ENCODE measurements at places on chromosomes 3 and 15.

DNA sequence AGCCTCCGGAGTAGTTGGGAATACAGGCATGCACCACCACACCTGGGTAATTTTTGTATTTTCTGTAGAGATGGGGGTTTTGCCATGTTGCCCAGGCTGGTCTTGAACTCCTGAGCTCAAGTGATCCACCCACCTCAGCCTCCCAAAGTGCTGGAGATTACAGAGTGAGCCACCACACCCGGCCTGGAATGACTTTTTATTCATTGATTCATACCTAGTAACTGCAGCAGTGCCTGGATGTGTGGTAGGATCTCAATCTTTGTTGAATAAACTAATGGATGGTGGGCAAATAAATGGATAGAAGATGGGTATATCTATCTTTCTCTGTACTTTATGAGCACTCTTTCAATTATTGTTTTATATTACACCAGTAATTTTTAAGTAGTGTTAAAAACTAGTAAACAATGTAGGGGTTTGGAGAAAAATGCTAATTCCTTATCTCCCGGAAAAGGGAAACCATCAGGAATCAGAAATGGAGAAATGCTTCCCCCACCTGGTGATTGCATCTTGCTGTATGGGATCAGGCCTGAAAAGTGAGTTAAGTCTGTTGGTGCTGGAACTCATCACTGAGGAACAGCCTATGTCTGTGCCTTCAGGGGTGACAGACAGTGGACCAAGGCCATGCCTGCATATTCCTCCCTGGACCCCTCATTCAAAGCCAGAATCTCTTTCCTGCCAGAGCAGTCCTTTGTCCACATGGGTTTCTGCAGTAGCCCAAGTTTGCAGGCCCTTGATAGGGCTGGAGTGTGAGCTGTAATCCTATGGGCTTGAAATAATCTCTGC, 161.0 kb upstream of the CTDSPL start:
- DNase-seq, result no peak

- DNase-seq, result no peak
Observed at GRCh38 chr3:194602669-194603171, 30.5 kb downstream of the TMEM44 start.

GRCh38 chr3:10116138-10116460, 624 bp downstream of the BRK1 start:
- DNase-seq, result no peak

DNA sequence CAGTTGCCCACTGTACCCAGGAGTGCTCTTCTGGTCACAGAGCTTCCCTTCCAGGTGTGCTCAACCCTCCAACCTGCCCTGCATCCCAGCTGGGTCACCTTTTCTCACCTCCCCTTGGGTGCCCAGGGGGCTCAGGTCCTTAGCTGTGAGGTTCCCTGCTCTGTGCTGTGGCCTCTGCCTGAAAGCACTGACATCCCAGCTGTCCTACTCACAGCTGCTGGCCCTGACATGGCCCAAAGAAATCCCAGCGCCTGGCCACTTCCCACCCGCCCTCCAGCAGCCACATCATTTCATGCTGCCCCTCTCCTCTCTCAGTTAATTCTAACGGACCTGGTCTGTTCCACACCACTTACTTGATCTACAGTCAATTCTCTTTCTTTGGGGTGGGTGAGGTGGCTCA, 79.9 kb downstream of the ISG20 start:
- no peak for DNase-seq

DNA sequence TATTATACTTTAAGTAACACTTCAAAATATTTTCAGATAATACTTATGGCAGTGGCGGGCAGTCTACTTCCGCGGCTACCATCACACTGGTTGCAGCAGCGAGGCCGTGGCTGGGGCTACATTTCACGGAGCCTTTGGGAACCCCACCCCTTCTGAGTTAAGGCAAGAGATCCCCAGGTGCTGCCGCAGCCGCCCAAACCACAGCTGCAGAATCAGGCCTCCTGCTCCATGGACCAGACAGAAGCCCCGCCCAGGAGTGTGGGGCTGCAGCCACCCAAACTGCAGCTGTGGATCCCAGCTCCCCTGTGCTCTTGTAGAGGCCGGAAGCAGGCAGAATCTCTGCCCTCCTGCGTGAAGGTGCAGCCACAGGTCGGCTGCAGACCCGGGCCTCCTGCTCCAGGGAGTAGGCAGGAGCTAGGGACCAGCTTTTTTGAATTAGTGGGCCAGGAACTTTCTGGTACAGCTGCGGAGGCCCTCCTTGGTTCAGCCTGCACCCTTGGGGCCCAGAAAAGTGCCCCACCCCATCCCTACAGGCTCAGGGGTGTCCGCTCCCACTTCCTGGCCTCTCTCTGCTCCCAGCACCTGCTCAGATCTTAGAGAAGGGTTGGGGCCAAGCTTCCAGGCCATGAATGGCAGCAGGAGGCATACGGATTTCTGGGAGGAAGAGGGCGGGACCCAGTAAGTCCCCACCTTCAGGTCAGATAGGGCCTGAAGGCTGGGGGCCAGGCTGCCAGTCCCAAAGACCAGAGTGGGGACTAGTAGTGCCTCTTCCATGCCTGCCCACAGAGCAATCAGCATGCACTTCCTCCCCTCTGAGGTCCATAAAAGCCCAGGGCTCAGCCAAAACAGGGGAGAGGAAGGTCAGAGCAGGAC, 1188.8 kb upstream of the CADM2 start:
- DNase-seq, result no peak

DNA sequence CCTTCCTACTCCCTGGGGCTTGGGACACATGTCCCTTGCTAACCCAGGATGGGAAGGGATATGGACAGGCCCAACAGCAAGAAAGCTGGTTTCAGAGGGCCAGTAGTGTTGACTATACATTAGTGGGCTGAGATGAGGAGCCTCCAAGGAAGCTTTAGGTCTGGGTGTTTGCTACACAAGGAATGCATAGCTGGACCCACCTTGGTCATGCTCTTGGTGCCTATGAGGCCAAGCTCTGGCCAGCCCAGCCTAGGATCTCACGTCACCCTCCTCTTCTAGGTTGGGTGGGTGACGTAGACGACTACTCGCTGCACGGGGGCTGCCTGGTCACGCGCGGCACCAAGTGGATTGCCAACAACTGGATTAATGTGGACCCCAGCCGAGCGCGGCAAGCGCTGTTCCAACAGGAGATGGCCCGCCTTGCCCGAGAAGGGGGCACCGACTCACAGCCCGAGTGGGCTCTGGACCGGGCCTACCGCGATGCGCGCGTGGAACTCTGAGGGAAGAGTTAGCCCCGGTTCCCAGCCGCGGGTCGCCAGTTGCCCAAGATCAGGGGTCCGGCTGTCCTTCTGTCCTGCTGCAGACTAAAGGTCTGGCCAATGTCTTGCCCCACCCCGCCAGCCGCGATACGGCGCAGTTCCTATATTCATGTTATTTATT, 653 bp upstream of the WDR6 start:
- no peak for DNase-seq

- peak; percentile 40 for DNase-seq
Observed at GRCh38 chr15:77543159-77543882, 89.4 kb downstream of the LINGO1 start.

DNA sequence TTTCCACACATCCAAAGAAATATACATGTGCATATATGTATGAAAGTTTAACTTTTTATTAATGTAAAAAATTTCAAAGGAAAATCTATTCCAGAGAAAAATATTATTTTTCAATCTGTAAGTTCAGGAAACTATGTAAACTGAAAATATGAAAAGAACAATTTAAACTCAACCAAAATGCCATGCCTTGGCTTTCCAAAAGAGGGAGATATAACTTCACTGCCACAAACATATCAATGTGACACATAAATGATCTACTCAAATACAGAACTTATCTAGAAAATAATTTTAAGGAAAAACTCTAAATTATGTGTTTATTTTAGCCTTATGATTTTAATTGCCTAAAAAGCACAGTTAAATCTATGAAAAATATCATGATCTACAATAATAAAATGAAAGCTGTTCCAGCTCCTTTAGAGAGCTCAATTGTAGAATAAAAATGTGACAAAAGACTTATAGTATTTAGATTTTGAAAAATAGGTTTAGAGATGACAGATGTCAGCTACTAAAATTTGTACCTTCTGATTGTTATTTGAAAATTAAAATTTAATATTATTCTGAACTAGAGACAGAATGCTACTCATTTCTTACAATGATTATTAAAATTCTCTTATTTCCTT, 94.8 kb downstream of the GBE1 start:
- no peak for DNase-seq

- DNase-seq, result no peak
Observed at GRCh38 chr3:37955918-37956707, 34.5 kb upstream of the VILL start.

DNA sequence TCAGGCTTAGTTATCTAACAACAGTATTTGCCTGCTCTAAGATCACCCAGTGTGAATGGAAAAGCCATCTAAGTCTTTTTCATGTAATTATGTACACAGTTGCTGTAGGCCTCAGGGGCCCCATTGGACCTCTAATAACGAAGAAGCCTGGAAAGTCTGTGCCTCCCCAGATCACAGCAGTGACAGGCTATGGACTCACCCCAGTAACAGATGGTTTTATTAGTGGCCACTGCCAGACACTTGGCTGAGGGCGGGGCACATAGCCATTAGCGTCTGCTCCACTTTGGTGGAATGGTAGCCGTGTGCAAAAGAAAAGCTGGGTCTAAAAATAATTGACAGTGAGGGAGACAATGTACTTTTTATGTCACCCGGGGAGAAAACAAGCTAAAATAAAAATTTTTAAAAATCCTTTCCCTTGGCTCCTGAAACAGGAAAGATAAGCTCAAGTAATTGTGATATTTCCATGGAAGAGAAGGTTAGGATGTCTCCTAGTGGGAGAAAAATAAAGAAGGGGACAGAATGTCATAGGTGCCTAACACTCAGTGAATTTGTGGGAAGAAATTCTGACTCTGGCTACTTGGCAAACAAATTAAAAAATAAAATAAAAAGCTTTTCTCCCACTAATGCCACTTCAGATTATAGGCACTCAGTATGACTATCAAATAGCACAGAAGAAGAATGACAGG, 44.3 kb upstream of the ZNF385D start:
- no peak for DNase-seq

DNA sequence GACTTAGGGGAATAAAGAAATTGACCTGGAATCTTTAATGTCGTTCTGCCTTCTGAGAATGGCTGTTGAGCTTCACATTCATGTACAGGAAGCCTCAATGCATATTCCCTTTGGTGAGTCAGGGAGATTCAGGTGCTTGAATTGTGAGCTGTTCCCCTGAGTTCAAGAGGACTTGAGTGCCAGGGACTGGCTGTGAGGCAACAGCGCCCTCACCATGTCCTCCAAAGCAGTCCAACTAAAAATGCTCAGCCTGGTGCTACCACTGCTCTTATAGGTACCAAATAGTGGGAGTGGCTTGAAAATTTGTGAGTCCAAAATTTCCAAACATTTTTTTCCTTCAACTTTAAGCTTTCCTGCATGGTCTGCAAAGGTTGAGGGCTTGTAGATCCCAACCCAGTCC, 54.1 kb downstream of the LEO1 start:
- DNase-seq, result no peak

DNA sequence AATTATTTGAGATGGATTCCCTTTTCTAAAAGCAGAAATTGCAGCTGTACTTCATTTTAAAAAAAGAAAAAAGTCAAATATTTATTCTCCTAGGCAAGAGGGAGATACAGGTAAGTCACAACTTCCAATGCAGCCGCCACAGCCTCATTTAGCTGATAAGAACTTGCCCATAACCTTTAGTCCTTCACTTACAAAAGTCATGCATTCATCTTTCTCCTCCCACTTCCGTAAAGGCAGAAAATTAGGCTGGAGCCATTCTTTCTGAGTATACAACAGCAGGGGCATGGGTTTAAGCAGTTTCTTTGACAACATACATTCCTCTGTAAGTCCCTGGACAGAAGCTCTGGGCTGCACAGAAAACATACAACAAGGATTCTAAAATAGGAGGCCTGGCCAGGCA, 4.3 kb downstream of the SUCLG2 start:
- DNase-seq, result no peak

DNA sequence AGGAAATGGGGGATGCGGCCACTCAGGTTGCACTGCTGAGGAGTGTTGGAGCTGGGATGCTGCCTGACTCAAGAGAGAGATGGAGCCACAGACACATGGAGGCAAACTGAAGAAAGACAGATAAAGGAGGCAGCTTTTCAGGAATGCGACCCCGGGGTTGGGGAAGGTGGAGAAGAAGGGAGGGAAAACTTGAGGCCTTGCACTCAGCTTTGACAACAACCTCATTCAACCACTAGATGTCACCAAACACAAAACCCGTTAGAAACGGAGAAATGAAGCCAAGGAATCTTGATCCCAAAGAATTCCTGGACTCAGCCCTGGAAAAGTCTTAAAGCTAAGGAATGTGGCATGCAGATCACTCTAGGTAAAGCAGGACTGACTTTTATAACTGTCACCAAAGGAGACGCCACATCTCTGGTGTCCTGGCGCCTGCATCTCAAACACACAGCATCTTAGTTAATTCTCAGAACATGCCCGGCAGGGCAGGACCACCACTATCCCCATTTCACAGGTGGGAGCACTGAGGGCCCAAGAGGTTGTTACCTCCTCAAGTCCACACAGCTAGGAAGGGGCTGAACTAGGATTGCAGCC, 59.6 kb upstream of the LMCD1 start:
- DNase-seq, result no peak

Measured in NCI-H1105 (cell line).